ENCODE measurements at places on chromosomes 7 and 10.

DNA sequence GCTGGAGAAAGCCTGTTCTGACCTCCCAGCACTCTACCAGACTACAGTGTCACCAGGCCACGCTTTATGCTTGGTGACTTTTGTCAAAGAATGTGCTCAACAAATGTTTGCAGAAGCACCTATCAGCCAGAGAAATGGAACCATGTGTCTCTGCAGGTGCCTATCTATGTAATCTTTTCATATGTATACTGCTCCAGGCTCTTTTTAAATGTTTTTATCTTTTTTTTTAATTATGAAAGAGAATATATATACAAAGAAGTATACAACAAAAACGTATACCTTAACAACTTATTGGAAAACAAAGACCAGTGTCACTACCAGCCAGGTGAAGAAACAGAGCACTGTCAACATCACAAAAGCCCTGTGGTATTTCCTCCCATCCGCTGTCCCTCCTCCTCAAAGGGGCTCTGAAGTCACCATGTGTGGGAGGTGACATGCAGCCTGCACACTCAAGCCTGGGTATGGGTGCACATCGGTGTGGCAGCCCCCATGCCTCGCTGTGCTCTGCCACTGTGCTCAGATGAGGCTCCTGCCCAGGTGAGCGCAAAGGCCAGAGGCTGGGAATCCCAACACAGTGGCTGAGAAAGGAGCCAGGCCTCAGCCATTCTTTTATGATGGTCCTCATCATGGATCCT, 120.6 kb downstream of the CLEC2L start:
- peak; percentile 41 for DNase-seq

- no peak for DNase-seq
Measured at GRCh38 chr10:66811211-66811610, 114.6 kb upstream of the LRRTM3 start.

- DNase-seq, result no peak
Measured at GRCh38 chr7:18573410-18574234, 78.1 kb downstream of the HDAC9 start.

GRCh38 chr10:119536508-119537025, 6.0 kb downstream of the RGS10 start:
- DNase-seq, result no peak

DNA sequence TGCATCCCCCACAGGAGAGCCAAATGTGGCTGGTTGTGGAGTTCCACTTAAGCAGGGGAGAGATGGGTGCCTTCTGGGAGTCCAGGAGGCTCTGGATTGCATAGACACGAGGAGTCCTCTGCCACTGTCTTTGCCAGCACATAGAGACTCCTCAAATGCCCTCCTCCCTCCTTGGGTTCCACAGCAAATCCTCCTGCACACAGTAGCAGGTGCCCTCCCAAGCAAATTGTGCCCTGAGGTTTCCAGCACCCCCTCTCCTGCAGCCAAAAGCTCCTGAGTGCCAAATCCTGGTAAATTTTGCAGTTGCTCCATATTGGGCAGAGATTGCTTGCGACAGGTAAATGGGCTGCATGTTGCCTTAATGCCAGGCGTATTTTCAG, 5.8 kb downstream of the EVX1 start:
- DNase-seq, result no peak

- DNase-seq, result peak; percentile 70
Measured at GRCh38 chr7:43108255-43109011, 4.0 kb upstream of the HECW1 start.

GRCh38 chr7:75642810-75643486, 95.8 kb downstream of the HIP1 start:
- peak; percentile 80 for DNase-seq

DNA sequence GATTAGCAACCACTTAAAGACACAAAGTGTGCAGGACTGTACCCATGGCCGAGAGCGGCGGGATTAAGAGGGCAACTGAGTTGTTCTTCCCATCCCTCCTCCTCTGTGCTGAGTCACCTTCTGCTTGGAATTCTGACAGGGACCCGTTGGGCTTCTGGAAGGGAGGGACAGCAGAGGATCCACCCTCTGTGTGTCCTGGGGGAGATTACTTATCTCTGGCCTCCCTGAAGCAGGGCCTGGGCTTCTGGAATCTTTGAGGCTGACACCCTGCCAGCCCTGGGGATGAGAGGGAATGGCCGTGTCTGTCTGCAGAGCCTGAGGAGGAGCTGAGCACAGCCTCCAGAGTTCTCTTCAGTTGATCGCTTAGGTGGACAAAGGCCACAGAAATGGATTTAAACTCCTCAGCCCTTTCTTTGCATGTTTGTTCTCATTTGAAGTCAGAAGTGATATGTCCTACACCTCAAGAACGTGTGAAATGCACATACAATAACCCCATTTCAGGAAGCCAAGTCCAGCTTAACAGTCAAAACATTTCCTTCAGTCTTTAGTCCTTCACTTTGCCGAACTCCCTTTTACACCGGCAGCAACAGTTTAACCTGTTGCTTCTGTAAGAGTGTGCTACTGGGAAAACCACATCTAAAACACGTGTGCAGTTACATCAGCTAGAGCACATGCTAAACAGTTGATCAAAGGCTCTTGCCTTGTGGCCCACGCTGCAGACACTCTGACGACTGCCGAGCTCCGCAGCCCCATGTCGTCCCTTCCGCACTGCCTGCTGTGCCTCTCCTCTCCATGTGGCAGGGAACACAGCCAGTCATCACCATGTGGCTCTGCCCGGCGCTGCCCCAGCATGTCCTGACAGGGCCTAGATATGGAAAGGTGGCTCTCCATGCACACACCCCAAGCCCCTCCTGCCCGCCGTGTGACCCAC, 55.7 kb downstream of the IKZF1 start:
- DNase-seq, result peak; percentile 90

GRCh38 chr10:92052741-92053140, 129.2 kb downstream of the BTAF1 start:
- DNase-seq, result no peak

- DNase-seq, result no peak
Measured at GRCh38 chr10:65265451-65265954, 1660.3 kb upstream of the LRRTM3 start.

- no peak for DNase-seq
Measured at GRCh38 chr7:86748843-86749719, 105.4 kb downstream of the GRM3 start.

- DNase-seq, result no peak
Measured at GRCh38 chr7:979886-980571, 3.0 kb upstream of the CYP2W1 start.

GRCh38 chr10:42985436-42986316, 91.2 kb upstream of the RET start:
- no peak for DNase-seq

GRCh38 chr10:103837370-103838069, 17.9 kb downstream of the SH3PXD2A start:
- DNase-seq, result no peak

- DNase-seq, result no peak
Measured at GRCh38 chr10:35754519-35754918, 112.4 kb upstream of the FZD8 start.

DNA sequence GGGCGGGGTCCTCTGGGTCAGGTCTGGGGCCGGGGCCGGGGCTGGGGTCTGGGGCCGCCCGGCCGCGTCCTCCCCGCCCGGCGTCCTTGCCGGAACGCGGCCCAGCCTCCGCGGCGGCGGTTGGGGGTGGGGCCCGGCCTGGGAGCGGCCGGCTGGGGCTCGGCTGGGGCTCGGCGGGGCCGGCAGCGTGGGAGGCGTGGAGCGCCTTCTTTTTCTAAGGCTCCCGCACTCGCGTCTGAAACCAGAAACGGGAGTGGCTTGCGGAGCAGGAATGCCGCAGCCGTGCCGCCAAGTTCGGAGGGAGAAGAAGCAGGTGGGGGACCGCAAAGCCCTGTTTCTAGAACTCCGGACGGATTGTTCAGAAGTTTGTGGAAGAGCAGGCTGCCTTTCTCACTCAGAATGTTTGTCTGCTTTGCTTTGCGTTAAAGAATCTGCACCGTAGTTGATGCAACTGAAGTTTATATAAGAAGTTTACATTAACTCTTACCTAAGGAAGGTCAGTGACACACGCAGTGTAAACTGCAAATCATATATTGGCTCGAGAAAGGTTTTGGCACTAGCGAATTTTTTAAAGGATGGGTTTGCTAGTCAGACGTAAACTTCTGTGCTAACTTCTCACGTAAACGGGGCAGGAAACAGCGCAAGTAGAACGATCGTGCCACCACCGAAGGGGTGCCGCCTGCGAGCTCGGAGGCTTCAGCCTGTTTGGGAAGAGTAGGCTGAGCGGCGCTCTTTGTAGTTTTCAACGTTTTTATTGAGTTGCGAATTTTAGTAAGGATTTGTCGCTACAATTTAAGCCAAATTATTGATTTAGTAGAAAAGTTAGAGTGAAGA, 729 bp downstream of the DNAJB6 start:
- DNase-seq, result peak; percentile 69

DNA sequence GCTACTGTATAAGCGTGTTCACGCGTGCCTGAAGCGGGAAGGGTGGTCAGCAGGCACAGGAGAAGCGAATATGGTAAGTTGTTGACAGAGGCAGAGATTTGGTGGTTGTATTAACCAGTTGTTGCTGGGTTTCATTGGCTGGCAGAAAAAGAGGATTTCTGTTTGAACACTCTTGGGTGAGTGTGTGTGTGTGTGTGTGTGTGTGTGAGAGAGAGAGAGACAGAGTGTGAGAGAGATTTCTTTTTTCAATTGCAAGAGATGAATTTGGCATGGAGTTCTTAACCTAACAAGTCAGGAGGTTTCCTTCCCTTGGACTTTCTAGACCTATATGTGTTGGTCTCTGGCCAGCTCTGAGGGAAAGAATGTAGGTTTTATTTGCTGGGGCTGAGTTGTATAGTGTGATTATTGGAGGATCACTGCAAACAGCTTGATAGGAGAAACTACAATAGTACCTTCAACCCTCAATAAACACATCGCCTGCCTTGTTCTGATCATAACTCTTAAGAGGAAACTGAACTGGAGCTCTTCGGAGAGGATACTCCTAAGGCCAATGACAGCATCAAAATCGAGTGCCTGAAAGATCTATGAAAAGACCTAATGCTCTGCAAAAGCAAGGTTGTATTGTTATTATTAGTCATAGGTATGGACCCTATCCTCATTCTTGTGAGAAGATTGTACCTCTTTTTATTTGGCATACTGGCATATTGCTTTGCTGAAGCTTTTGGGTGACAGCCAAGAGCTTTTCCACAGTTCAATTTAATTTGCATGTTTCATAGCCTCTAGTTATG, 1.2 kb downstream of the MCU start:
- peak; percentile 37 for DNase-seq

DNA sequence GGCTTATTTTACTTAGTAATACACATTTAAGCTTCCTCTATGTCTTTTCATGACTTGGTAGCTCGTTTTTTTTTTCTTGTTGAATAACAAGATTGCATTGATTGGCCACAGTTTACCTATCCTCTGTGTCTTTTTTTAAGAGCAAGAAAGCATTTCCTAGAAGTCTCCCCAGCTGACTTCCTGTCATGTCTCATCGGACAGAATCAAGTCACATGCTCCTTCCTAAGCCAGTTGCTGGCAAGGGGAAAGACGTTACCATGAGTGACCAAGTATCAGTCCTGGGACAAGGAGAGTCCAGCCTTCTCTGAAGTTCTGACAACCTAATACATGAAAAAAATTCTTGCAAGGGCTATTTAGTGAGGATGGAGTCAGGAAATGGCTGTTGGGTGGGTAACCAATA, 24.9 kb upstream of the SFRP5 start:
- peak; percentile 62 for DNase-seq

- no peak for DNase-seq
Measured at GRCh38 chr10:105615715-105616365, 974.8 kb downstream of the SORCS3 start.

- DNase-seq, result no peak
Measured at GRCh38 chr10:73959484-73960243, 38.3 kb upstream of the VCL start.

DNA sequence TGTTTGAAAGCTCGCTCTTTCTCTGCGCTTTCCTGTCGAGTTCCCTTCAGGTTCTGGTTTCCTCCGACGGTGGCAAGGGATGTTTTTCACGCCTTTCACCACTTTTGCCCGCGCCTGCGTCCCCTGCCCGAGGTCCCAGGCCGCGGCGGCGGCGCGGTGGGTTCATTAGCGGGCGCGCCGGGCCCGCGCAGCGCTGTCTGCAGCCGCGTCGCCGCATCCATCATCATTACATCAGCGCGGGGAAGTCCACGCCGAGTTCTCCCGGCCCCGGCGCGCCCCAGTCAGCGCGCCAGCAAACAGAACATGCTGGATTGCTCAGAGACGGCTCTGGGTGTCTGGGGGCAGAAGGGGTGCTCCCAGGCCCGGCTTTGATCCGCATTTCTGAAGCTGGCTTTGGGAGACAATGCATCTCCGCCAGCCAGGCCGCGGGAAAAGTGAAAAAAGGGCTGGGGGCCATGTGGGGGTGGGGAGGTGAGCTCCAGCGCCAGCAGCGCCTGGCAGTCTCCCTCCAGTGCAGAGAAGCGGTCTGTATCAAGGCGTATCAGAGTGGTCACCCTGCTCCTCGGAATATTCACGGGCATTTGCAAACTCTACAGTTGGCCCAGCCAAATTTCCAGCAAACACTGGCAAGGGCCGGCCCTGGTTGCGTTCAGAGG, 8.9 kb downstream of the GLI3 start:
- DNase-seq, result no peak

DNA sequence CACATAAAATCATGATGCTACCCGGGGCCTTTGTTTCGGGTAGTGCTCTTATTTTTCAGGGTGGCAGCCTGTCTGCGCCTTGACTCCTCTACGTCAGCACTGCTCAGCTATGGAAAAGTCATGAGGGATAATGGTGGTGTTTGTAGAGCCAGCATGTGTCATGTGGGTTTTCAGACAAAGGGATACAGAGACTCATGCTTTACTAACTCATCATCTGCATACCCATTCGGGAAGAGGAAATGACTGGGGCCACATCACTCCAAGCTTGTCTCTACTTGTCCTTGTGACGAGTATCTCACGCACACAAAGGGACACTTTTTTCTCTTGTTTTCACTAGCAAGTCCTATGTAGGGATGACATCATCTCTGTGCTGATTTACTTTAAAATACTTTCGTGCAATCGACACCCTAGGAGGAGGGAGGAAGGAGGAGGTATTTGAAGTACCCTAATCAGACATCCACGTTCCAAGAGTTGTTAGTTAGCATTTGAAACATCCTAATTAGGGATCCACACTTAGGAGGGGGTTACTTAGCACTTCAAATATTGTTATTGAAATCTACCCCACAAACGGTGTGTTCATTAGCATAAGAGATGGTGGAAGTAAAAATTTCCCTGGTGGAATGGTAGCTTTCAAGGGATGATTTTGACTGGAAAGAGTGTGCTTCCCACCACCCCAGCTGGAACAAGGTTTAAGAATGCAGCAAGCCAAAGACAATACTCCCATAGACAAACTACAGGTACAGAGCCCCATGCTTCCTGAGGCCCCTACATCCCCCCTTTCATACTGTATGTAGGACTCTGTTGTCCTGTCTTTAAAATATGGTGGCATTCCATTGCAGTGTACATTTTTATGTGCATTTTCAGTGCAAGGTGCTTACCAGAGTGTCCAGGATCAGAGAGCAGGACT, 52.0 kb downstream of the THNSL1 start:
- DNase-seq, result no peak

- DNase-seq, result peak; percentile 31
Measured at GRCh38 chr10:42783181-42783549, 570 bp downstream of the BMS1 start.
